Activated CD4-positive, alpha-beta T cell treated with anti-CD3 and anti-CD28 coated beads for 24 hours (primary cell): ENCODE measurements at places on chromosomes 7 and 10.

GRCh38 chr10:48549236-48549635 lies 55.6 kb downstream of the ARHGAP22 start:
- DNase-seq: no peak

- DNase-seq: no peak
Observed at GRCh38 chr10:30043476-30044270, 15.7 kb downstream of the JCAD start.

GRCh38 chr10:120429395-120429794 lies 27.6 kb upstream of the PLPP4 start:
- DNase-seq: no peak

DNA sequence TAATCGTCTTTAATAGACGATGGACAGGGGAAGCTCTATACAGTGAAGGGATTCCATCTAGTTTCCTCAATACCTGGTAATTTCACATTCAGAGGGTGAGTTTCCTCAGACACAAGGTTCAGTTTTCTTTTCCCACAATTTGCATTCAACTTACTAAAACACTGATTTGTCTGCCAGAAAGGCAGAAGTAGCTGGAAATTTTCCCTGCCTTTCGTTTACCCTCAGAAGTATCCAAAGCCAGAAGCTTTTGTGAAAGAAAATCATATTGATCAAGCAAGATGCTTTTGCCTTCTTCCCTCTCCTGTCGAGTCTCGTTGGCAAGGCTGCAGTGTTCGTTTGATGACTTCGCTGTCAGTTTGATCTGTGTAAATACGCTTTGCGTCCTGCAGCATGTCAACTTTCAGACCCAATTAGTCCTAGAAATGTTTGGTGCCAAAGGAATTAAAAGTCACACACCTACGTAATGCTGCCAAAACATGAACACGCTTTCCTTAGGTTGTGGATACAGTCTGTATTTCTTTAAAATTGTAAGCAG lies 631.9 kb upstream of the FOXK1 start:
- no peak for DNase-seq

DNA sequence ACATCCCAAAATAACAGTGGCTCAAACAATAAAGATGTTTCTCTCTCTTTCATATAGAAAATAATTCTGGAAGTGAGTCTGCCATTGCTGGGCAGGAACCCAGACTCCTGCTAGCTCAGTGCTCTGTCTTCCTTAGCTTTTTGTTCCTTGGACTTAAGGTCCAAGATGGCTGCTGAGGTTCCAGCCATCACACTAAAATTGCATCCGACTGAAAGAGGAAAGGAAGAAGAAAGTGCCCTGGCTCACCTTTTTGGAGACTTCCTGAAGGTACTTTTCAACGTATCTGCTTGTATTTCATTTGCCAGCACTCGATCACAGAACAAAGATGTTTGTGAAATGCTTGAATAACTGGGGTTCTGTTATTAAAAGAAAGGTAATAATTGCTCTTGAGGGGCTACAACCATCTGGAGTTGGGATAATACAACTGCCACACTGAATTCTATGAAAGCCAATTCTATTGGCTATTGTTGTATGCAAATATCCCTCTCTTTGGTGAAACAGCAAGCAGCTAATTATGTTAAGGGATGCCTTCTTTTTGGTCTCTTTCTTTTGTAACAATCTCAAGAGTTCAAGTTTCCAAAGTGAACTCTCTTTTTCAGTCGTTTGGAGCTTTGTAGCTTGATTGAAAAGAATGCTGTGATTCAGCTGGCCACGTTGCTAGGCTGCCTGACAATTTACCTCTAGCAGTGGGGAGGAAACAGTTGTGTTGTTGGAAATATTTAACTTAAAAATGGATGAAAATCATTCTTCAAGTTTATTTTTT lies 83.9 kb downstream of the BAMBI start:
- DNase-seq: no peak

DNA sequence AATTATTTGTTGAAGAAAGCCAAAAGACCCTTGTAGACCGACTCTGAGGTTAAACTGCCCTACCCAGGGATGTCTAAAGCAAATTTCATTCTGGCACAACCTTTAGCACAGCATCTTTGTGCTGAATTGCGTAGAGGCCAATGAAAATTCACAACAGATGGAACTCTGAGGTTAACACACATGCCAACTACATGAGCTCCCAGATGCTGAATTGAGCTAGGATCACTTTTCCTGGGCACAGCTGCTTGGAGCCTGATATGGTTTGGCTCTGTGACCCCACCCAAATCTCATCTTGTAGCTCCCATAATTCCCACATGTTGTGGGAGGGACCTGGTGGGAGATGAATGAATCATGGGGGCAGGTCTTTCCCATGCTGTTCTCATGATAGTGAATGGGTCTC lies 158.0 kb upstream of the PTN start:
- no peak for DNase-seq

GRCh38 chr10:117536866-117537435 lies 5.6 kb upstream of the EMX2 start:
- no peak for DNase-seq

- DNase-seq: no peak
Observed at GRCh38 chr10:102275343-102275742, 30.0 kb downstream of the GBF1 start.

DNA sequence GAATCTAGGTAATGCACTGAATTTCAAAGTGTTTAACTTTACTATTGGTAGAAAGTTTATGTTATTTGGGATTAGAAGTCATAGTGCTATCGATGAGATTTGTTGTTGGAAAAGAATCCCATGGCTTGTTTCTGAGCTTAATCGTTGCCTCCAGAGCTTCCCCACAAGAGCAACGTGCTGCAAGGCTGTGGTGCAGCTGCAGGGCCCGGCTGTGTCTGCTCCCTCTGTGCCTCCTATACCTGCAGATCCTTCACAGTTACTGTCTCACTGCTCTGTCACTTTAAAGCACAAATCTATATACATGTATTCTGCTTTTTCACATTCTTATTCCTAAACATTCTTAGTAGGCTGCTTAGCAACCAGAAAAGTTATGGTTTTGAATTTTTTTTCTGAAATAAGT lies 826.6 kb upstream of the COBL start:
- no peak for DNase-seq

DNA sequence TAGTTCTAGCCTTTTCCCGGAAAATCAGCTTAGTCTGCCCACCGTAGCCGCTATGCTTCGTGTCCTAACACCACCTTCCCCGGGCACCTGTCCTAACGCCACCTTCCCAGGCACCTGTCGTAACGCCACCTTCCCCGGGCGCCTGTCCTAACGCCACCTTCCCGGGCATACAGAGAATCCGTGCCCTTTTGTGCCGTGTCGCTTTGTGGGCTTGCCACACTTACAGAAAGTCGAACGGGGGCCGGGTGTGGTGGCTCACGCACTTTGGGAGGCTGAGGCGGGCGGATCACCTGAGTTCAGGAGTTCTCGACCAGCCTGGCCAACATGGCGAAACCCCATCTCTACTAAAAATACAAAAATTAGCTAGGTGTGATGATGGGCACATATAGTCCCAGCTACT lies 73.6 kb upstream of the DNAJB6 start:
- no peak for DNase-seq

DNA sequence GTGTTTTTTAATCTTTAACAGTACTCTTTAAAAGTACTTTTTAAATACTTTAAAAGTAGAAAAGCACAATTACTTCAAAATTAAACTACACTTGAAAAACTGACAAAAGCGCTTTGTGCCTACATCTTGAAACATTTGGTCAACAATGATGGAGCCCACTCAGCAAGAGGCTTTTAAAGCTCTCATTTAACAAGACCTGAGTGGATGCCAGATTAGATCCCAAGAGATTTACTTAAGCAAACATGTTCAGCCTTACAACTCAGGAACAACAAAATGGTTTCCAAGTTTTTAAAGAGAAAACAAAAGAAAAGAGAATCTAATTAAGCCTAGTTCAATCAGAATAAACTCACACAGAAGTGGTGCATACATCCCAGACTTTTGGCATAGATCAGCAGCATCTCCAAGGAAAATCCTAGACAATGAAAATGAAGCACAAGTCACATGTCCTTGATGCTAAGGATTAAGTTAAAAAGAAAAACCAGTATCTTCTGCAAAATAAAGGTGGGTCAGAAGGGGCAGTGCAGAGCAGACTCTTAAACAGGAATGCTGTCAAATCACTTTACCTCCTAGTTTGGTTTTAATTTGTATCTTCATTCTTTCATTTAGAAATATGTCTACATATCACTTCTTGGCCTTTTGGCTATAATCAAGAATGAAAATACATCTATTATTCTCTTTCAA lies 26.2 kb downstream of the HIBADH start:
- DNase-seq: no peak

- no peak for DNase-seq
Observed at GRCh38 chr10:97822261-97822687, 27.4 kb upstream of the GOLGA7B start.

- no peak for DNase-seq
Observed at GRCh38 chr7:139106959-139107358, 2.6 kb downstream of the ZC3HAV1 start.

DNA sequence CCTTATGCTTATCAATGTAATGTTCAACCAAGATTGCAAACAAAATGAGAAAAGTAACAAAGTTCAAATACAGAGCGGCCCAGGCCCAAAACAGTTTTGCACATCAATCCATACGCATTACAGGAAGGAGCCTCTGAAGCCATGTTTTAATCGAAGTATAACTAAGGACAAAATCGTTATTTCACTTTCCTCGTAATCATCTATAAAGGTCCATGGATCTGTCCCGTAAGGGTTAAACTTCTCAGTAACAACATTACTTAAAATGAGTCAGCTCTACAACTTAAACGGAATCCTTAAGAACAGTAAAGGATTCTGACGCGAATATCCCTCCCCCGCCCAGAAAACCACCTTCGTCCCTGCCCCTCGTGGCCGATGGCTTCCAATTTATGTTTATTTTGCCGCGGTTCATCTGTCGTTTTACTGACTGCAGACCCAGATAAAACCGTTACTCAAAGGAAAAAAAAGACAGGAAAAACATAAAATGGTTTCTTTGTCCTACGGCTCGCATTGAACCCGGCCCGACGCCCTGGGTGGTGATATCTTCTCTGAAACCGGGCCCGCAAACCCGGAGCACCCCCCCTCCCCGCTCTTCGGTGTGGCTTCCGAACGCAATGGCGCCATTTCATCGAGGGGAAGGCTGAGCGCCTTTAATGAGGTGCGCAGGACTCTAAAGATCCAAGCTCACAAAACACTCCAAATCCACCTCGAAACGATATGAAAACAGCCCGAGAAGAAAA lies 1.1 kb downstream of the HNRNPA2B1 start:
- DNase-seq: no peak

- no peak for DNase-seq
Observed at GRCh38 chr10:100327007-100327717, 2.9 kb downstream of the PKD2L1 start.

GRCh38 chr10:46517541-46517940 lies 38.9 kb downstream of the GPRIN2 start:
- DNase-seq: no peak

- no peak for DNase-seq
Observed at GRCh38 chr10:10946081-10946480, 71.6 kb upstream of the CELF2 start.

- DNase-seq: no peak
Observed at GRCh38 chr10:33321516-33321915, 13.0 kb downstream of the NRP1 start.

GRCh38 chr10:114687459-114687858 lies 29.4 kb upstream of the ABLIM1 start:
- no peak for DNase-seq

DNA sequence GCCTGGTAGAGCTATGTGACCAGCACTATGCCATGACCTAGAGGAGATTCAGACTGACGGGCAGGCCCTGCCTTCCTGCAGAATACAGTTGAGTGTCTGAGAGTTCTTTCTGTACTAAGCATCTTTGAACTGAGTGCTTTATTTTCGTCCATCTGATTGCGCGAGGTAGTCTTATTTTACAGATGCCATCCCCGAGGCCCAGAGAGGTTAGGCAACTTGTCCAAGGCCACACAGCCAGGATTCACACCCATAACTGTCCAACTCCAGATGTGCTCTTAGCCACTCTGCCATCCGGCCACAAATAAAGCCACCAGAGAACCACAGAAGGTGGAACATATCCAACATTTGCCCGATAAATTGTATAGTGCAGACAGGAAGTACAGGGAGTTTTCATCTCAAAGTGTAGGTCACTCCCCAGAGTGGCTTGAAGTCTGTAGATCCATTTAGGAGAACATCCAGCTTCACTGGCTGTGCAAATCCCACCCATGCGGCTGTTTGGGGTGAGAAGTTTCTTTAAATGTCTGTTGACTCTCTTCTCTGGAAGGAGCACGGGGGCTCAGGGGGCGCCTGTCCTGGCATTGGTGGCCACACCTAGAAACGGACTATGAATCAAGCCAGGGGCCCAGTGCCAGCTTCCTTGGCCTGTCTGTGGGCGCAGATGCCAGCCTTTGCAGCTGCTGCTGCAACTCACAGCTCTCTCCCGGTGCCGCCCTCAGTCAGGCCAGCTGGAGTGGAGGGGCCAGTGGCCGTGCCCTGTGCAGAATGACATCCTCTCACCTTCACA lies 11.1 kb downstream of the CHST3 start:
- no peak for DNase-seq

GRCh38 chr10:91054325-91054724 lies 133.4 kb upstream of the ANKRD1 start:
- DNase-seq: no peak

GRCh38 chr7:129789000-129789399 lies 163.8 kb downstream of the UBE2H start:
- no peak for DNase-seq

DNA sequence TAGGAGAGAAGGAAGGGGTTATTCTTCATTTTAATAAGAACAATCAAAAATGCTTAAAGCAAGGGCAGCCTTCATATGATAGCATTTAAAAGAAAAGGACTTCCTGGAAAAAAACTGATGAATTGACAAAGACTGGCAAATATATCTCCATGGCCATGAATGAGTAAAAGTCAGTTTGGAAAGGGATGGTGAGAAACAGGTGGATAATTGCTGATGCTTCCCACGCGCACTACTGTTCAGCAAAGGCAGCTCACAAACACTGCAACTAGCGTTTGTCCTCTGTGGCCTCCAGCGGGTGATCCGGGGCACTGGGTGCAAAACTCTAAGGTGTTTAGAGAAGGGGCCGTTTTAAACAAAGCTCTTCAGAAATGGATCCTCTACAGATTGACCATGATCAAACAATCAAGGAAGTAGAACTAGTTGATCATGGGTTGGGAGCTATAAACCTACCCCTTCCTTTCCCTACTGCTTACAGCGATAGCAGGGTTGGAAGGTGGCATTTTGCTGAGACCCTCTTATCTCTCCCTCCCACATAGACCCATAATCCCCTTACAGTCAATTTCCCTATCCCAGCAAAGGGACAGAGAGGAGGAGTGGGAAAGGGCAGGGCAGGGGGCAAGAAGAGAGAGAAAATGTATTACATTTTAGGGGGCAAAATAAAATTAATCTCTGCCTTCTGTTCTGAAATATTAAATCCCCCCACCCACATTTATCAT lies 53.8 kb downstream of the SMURF1 start:
- no peak for DNase-seq

GRCh38 chr7:70591643-70592042 lies 540.3 kb upstream of the GALNT17 start:
- DNase-seq: no peak

- DNase-seq: no peak
Observed at GRCh38 chr10:70830164-70830563, 14.4 kb downstream of the SGPL1 start.

GRCh38 chr7:11128498-11128897 lies 154.8 kb downstream of the PHF14 start:
- no peak for DNase-seq

GRCh38 chr10:20835335-20835734 lies 61.8 kb downstream of the NEBL start:
- no peak for DNase-seq

- DNase-seq: no peak
Observed at GRCh38 chr7:92739091-92739490, 97.3 kb downstream of the CDK6 start.
